ENCODE measurements at places on chromosomes 4 and X.

- no peak for DNase-seq
Observed at GRCh38 chr4:157143369-157143768, 67.4 kb downstream of the GLRB start.

DNA sequence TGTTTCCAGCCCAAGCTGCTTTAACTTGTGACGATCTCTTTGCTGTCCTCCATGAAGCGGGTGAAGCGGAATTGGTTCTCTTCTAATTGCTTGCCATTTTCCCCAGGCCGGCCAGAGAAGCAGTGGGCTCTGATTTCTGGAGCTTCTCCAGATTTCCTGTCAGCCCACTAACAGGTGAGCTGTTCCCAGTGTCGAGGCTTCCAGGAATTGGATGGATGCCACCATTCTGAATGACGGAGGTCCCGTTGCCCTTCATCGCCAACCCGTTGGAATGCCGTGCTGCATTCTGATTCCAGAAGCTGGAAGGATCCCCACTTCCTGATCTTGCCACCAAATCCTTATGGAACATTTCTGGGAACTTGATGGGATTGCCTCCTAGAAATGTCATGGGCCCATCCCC lies 31.0 kb downstream of the PAGE1 start:
- no peak for DNase-seq

DNA sequence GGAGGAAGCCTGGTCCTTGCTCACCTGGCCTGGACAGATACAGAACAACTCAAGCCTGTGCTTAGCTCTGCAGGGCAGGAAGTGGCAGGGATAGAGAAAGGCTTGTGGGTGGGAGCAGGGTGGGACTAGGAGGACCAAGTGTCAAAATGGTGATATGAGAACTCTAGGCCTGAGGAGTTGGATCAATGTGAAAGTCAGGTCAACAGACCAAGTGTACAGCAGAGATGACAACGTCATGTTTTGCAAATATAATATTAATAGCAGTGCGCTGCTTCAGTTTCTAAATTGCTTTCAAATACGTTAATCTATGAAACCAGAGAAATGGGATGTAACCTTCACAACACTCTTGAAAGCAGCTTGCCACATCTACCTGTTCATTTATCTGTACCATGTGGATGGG lies 114.2 kb upstream of the MAP3K15 start:
- no peak for DNase-seq

GRCh38 chrX:103806862-103807474 lies 25.1 kb downstream of the RAB9B start:
- DNase-seq: no peak

DNA sequence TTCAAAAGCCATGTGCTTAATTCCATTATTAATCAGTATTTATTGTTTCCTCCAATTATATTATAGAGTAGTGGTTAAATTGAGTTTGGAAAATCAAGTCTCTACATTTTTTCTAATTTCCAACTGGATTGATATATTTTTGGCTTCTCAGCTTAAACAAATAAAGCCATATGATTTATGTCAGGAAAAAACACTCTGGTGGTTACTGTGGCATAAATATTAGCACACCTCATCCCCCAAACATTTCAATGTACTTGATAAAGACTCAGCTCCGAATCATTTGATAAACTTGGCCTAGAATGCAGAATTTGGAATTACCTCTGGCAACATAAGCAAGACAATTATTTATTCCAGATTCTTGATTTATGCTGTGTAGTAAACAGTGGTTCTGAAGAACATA lies 2313.8 kb downstream of the ARAP2 start:
- DNase-seq: no peak

- DNase-seq: no peak
Observed at GRCh38 chr4:106201373-106201772, 114.6 kb downstream of the TBCK start.

DNA sequence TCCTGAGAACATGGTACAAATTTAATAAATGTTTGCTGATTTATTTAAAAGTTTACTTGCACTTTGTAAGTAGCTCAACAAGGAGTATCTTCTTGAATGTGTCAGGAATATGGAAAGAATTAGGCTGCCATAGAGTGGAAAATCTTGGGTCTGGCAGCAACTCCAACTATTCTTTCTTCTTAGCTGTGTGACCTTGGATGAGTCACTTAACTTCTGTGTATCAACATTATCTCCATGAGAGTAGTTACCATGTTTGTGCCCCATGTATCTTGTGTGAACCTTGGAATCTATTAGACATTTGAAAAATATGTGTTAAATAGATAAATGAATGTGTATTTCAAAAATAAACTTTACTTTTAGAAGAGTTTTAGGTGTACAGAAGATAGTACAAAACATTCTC lies 348.8 kb downstream of the GBA3 start:
- no peak for DNase-seq

DNA sequence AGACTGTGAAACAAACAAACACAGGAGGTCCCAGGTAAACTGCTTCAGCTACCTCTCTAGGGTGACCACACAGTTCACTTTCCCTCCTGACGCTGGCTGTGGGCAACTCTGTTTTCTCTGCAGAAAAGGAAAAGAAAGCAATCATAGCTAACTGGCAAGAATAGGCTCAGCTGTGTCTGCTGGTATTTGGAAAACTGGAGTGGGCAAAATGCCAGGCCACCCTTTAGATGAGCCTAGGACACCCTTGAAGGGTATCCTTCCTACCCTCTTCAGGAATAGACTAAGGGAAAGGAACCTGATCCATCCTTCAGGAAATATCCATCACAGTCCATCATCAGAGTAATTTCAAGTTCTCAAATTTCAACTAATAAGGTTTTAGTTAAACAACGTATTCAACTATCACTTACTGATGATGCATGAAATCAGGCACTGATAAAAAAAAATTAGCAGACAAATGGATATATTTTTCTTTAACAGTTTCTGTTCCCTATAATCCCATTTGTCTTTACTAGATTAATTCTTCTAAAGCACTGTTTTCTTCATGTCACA lies 60.9 kb downstream of the CAMK2D start:
- no peak for DNase-seq

DNA sequence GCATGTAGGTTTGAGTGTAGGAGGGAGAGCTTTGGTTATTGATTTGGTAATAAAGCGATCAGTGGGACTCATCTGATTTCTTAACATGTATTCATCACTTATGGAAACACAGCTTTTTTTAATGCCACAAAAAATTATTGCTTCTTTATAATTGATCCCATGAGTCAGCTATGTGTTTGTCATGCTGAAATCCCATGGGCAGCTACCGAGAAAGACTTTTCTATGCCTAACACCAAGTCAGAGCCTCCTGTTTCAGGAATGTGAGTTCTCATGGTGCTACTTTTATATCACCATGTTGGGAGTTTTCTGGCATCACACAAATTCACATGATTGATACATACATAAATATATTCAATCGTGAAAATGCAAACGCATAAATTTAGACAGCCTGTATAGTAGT lies 165.7 kb downstream of the RAPGEF2 start:
- no peak for DNase-seq

- no peak for DNase-seq
Observed at GRCh38 chr4:24471486-24472160, 112.7 kb downstream of the DHX15 start.

GRCh38 chr4:153535772-153536513 lies 69.8 kb downstream of the TMEM131L start:
- DNase-seq: no peak

- DNase-seq: no peak
Observed at GRCh38 chrX:150642423-150642822, 50.8 kb upstream of the MTMR1 start.

Data from CMK (cell line).